Stimulated activated naive B cell treated with anti-CD40 and anti-IgM and Interleukin-4, amounts not matched to agents 10 μg/mL and 1 μg/mL and 100 μg/mL, for 72 hours (primary cell): ENCODE measurements at places on chromosomes 4 and X.

GRCh38 chr4:27894951-27895350, 1034.3 kb downstream of the STIM2 start:
- no peaks in the 10 kb centered on the region for H3K27me3 ChIP-seq
- H3K36me3 ChIP-seq: no peaks in the 10 kb centered on the region
- DNase-seq: no peak
- H3K4me1 ChIP-seq: no peaks in the 10 kb centered on the region

GRCh38 chr4:183919141-183919540, 14.0 kb downstream of the STOX2 start:
- no peaks in the 10 kb centered on the region for H3K36me3 ChIP-seq
- DNase-seq: no peak
- H3K4me3 ChIP-seq: no peak overlapping the region
- peaks cover 5% of the 10 kb centered on the region for H3K27me3 ChIP-seq

GRCh38 chr4:74118600-74119338, 19.8 kb upstream of the CXCL2 start:
- H3K27me3 ChIP-seq: peaks cover 6% of the 10 kb centered on the region
- H3K27ac ChIP-seq: no peak overlapping the region
- no peak overlapping the region for H3K4me3 ChIP-seq

DNA sequence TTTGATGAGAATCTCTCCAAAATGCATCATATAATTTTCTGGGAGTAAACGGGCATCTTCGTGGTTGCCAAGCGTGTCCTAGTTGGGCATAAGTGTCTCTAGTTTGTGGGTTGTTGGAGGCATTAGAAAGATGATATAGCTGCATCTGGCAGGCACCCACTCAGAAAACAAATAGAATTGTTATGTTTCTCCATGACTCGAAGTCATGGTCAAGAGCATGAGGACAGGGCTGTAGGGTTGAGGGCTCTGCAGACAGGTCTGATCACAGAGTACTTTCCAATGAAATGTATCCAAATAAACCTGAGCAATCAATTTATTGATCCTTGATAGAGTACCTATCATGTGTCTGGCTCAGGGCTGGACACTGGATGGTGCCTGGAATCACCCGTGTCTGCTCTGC, 82.7 kb downstream of the SORCS2 start:
- DNase-seq: no peak
- H3K4me1 ChIP-seq: no peaks in the 10 kb centered on the region

- H3K4me1 ChIP-seq: no peaks in the 10 kb centered on the region
- no peaks in the 10 kb centered on the region for H3K27me3 ChIP-seq
- no peak overlapping the region for H3K27ac ChIP-seq
- no peaks in the 10 kb centered on the region for H3K36me3 ChIP-seq
- H3K4me3 ChIP-seq: no peak overlapping the region
- DNase-seq: no peak
These were observed 14.7 kb downstream of the VEGFC start for GRCh38 chr4:176778063-176778462.

- H3K4me3 ChIP-seq: no peak overlapping the region
- H3K36me3 ChIP-seq: peaks cover 3% of the 10 kb centered on the region
- no peak overlapping the region for H3K27ac ChIP-seq
- H3K4me1 ChIP-seq: peaks cover 8% of the 10 kb centered on the region
These were observed 1025.5 kb downstream of the RPA4 start for GRCh38 chrX:97909245-97909644.

DNA sequence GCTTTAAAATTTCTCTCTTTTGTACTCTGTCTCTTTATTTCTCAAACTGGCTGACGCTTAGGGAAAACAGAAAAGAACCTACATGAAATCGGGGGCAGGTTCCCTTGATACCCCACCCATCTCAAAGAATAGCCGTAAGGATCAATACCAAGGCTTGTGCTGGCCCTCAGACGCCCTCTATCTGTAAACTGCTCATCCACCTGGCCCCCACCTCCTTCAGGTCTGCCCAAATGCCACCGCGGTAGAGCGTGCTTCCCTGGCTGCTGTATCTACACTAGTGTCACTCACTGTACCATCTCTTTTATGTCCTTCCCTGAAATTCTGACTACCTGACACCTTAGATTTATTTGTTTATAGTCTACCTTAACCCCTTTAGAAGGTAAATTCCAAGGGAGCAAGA, 62.8 kb downstream of the SMIM20 start:
- no peak overlapping the region for H3K4me3 ChIP-seq
- H3K36me3 ChIP-seq: no peaks in the 10 kb centered on the region
- peaks cover 3% of the 10 kb centered on the region for H3K27me3 ChIP-seq
- DNase-seq: no peak

GRCh38 chrX:103461156-103461555, 58.1 kb downstream of the RAB40A start:
- H3K4me1 ChIP-seq: peaks cover 5% of the 10 kb centered on the region
- peaks cover 2% of the 10 kb centered on the region for H3K36me3 ChIP-seq
- no peak overlapping the region for H3K4me3 ChIP-seq
- no peak overlapping the region for H3K27ac ChIP-seq
- no peak for DNase-seq
- H3K27me3 ChIP-seq: peaks cover 14% of the 10 kb centered on the region

DNA sequence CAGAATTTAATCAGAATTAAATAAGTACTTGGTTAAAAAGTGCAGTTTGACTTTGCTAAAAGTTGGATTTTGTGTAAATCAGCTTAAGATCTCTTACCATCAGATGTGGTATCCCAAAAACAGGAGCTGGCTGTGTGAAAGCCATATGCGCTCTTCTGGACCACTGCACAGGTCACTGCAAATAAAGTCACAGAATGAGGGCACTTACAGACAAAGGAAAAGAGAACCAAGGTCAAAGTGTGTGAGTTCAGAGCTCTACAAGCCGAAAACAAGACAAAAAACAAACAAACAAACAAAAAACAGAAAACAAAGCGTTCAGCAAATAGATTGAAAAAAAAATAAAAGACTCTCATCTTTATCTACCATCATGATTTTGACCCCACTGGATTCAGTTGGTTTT, 6.4 kb downstream of the DYNLT3 start:
- H3K4me1 ChIP-seq: no peaks in the 10 kb centered on the region
- DNase-seq: no peak
- H3K36me3 ChIP-seq: peaks cover 13% of the 10 kb centered on the region
- no peaks in the 10 kb centered on the region for H3K27me3 ChIP-seq
- H3K27ac ChIP-seq: no peak overlapping the region
- no peak overlapping the region for H3K4me3 ChIP-seq

- no peaks in the 10 kb centered on the region for H3K27me3 ChIP-seq
- no peaks in the 10 kb centered on the region for H3K36me3 ChIP-seq
- peaks cover 3% of the 10 kb centered on the region for H3K4me1 ChIP-seq
- no peak for DNase-seq
- H3K27ac ChIP-seq: no peak overlapping the region
These were observed 132.0 kb upstream of the ATP6AP2 start for GRCh38 chrX:40448793-40449192.

GRCh38 chr4:83110223-83110945, 4.1 kb downstream of the PLAC8 start:
- peaks cover 20% of the 10 kb centered on the region for H3K4me1 ChIP-seq
- peaks cover 2% of the 10 kb centered on the region for H3K36me3 ChIP-seq
- peak overlapping the region; percentile 98 for H3K27ac ChIP-seq
- H3K27me3 ChIP-seq: no peaks in the 10 kb centered on the region

DNA sequence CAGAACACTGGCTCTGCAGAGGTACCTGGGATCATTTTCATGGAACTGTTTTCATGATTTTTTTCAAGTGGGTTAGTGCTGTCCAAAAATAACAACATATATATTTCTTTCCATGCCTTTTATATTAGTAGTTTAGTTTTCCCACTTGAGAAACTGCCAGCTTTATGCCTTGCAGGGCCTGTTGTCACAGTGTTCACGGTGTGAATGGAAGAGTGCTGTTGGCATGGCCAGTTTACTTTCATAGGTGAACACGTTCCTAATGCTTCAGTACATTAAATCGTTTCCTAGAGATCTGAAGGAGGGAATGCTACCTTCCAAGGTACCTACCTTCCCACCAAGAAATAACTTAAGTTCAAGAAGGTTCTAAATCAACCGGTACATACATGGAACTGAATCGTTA, 12.6 kb downstream of the DOCK11 start:
- peaks cover 48% of the 10 kb centered on the region for H3K4me1 ChIP-seq
- no peaks in the 10 kb centered on the region for H3K27me3 ChIP-seq
- no peak overlapping the region for H3K27ac ChIP-seq
- DNase-seq: no peak
- no peak overlapping the region for H3K4me3 ChIP-seq
- peaks cover 12% of the 10 kb centered on the region for H3K36me3 ChIP-seq

GRCh38 chr4:72442715-72443114, 126.3 kb downstream of the ADAMTS3 start:
- no peaks in the 10 kb centered on the region for H3K27me3 ChIP-seq
- no peaks in the 10 kb centered on the region for H3K4me1 ChIP-seq

DNA sequence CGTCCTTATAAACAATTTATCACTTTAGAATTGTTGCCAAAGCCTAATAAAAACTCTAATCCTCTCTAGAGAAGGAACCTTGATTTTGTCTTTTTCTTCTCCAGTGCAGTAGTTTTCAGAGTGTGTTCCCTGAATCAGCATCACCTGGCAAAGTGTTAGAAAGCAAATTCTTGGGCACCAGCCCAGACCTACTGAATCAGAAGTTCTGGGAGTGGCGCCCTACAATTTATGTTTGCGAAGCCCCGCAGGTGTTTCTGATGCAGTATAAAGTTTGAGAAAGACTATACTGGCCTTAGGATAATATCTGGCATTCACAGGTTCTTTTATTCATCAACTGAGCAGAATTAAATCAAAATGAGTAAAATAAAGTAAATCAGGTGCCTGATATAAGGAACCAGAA, 645.8 kb upstream of the ATOH1 start:
- no peaks in the 10 kb centered on the region for H3K4me1 ChIP-seq
- H3K36me3 ChIP-seq: no peaks in the 10 kb centered on the region
- DNase-seq: no peak
- H3K4me3 ChIP-seq: no peak overlapping the region

- no peak overlapping the region for H3K4me3 ChIP-seq
- no peaks in the 10 kb centered on the region for H3K27me3 ChIP-seq
- peaks cover 52% of the 10 kb centered on the region for H3K36me3 ChIP-seq
These were observed 120.1 kb downstream of the MANBA start for GRCh38 chr4:102640669-102641068.

DNA sequence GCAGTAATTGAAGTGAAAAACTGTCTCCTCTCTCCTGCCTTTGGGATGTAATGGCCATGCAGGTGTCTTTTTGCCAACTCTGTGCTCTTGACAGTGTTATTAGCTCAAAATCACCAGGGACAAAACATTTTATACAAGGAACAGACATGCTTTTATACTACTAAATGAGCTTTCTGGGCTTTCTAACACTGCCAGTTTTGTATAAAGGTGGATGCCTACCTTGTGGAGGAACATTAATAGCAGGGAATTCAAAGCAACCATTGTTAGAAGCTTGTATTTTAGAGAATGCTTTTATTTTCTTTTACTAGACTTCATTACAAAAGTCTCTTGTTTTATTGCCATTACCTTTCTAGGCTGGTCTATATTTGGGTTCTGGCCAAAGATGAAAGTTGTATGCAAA, 54.7 kb upstream of the ARSJ start:
- H3K27me3 ChIP-seq: peaks cover 3% of the 10 kb centered on the region
- DNase-seq: no peak
- H3K4me1 ChIP-seq: no peaks in the 10 kb centered on the region
- no peaks in the 10 kb centered on the region for H3K36me3 ChIP-seq
- H3K27ac ChIP-seq: no peak overlapping the region

- H3K27me3 ChIP-seq: no peaks in the 10 kb centered on the region
- no peak overlapping the region for H3K4me3 ChIP-seq
- H3K27ac ChIP-seq: no peak overlapping the region
- no peak for DNase-seq
- H3K36me3 ChIP-seq: no peaks in the 10 kb centered on the region
These were observed 279.0 kb upstream of the GK2 start for GRCh38 chr4:79687006-79687405.

DNA sequence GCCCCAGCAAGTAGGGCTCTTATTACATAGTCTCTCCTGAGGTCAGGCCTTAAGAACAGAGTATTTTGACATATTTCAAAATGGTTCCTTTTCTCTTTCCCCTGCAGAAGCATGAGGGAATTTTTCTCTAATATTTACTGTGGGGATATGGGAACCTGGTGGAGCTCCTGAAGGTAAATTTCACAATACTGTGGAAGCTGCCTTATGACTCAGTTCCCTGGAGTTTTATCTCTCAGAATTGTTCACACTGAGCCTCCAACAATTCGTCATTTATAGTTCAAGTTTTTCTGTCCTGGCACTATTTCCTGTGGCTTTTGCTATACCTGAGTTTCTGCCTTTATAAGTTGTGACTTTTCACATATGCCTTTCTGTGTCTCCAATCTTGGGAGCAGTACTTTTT, 607.2 kb upstream of the NDST4 start:
- no peaks in the 10 kb centered on the region for H3K36me3 ChIP-seq
- H3K4me3 ChIP-seq: no peak overlapping the region
- H3K27ac ChIP-seq: no peak overlapping the region
- DNase-seq: no peak
- no peaks in the 10 kb centered on the region for H3K27me3 ChIP-seq
- H3K4me1 ChIP-seq: no peaks in the 10 kb centered on the region

GRCh38 chr4:176508780-176509331, 189.1 kb downstream of the SPCS3 start:
- no peak overlapping the region for H3K27ac ChIP-seq
- DNase-seq: no peak
- H3K27me3 ChIP-seq: no peaks in the 10 kb centered on the region
- no peak overlapping the region for H3K4me3 ChIP-seq

- H3K36me3 ChIP-seq: no peaks in the 10 kb centered on the region
- H3K4me1 ChIP-seq: peaks cover 5% of the 10 kb centered on the region
- peak within 1 kb of the TSS; percentile 63 for H3K4me3 ChIP-seq
- H3K27me3 ChIP-seq: peaks cover 36% of the 10 kb centered on the region
These were observed at the start of gene HS6ST2 for GRCh38 chrX:132958091-132958703. TSS of gene HS6ST2 (minus strand) at chrX:132958629.

- H3K4me1 ChIP-seq: no peaks in the 10 kb centered on the region
- no peak overlapping the region for H3K4me3 ChIP-seq
- no peak overlapping the region for H3K27ac ChIP-seq
These were observed 485.0 kb upstream of the FAT1 start for GRCh38 chr4:187208651-187209050.

DNA sequence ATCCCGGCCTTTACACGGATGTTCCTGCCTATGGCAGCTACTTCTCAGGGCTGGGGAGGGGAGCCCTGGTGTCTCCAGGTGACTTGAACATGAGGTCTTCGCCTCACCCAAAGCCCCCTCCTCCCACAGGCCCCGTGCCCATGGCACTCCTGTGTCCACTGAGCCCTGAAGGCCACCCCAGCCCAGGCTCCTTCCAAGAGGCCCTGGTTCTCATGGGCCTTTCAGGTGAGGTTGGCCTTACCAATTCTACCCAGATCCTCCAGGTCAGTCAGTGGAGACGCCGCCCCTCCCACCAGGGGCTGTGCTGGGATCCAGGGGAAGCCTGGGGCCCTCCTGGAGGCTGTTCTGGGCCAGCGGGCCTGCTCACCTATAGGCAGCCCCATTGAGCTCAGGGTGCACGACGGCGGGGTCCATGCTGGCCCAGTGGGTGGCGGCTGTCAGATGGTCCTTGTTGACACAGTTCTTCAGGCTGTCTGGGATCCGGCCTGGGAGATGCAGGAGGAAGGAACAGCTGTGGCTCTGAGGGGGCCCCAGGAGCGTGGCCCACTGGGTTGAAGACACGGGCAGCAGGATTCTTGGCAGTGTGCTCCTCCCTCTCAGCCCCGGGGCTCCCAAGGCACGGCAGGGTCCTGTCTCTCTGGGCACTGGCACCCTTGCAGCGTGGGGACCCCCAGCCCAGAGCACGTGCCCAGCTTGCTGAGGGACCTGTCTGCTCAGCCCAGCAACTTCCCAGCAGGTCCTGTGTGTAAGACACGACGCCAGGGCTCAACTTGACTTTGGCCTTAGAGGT, 36.2 kb downstream of the CTBP1 start:
- H3K4me1 ChIP-seq: peaks cover 34% of the 10 kb centered on the region
- H3K27me3 ChIP-seq: no peaks in the 10 kb centered on the region
- no peak overlapping the region for H3K4me3 ChIP-seq
- DNase-seq: no peak
- H3K36me3 ChIP-seq: peaks cover 53% of the 10 kb centered on the region
